ENCODE measurements at places on chromosomes 1 and 21.

DNA sequence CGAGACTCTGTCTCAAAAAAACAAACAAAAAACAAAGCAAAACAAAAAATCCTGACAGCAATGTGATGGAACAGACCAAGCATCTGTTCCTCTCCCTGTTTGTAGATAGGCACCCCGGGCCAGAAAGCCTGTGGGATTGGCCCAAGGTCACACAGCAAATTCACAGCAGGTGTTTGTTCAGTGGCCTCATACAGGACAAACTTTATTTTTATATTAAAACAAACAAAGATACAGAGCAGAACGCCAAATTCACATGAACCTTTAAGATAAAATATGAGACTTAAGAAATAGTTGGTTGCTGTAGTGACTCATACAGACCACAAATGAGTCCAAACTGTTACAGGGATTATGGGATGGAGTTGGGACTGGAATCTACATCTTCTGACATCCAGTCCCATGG, 2.3 kb upstream of the CELA2A start:
- no peak for DNase-seq

DNA sequence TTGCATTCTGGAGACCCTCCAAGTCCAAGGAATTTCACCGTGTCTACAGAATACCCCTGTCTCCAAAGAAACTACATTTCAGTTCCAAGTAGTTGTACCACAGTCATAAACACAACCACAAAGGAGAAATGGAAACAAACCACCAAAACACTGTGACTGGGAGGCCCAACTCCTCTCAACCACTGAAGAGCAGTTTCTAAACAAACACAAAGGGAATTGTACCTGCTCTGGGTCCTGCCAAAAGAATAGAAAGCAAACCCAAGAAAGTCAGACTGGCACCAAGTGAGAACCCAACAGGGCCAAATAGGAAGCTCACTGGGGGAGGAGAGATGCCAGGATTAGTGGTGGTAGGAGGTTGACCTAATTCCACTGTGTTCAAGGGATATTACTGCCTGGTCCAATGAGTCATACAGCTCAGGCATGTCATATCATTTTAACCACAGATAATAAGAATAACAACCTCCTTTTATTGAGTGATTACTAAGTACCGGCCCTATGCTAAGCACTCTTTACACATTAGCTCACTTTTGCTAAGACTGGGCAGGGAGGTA, 123.9 kb upstream of the PPP2R5A start:
- DNase-seq, result no peak

DNA sequence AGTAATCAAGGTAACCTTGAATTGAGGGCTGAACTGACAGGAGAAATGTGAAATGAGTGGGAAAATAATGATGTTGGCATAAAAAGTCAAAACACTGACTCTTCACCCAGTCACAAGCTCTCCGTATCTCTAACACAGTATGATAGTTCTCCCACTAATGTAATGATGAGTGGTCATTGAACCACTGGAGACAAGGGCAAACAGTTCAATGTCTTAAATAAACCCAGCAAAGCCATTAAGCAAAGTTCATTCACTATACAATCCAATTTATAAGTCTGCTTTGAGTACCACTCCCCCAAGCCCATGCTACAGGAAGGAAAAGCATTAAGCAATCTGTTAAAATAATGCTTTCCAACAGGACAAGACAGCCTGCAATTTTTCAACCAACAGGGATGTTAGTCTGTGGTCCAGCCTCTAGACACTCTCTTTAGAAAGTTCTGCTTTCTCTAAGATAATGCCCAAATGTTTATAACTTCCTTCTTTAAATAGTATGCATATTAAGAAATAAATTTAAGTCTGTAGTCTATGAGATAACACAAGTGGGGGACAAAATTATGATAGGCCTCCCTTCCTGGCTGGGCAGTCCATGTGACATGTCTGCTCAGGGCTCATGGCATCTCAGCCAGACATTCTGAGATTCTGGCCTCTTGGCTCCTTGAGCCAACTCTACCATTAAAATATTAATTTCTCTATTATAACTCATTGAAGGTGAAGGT, 25.5 kb upstream of the DDAH1 start:
- DNase-seq, result no peak

GRCh38 chr1:244860078-244860477, 4.3 kb downstream of the HNRNPU start:
- no peak for DNase-seq

DNA sequence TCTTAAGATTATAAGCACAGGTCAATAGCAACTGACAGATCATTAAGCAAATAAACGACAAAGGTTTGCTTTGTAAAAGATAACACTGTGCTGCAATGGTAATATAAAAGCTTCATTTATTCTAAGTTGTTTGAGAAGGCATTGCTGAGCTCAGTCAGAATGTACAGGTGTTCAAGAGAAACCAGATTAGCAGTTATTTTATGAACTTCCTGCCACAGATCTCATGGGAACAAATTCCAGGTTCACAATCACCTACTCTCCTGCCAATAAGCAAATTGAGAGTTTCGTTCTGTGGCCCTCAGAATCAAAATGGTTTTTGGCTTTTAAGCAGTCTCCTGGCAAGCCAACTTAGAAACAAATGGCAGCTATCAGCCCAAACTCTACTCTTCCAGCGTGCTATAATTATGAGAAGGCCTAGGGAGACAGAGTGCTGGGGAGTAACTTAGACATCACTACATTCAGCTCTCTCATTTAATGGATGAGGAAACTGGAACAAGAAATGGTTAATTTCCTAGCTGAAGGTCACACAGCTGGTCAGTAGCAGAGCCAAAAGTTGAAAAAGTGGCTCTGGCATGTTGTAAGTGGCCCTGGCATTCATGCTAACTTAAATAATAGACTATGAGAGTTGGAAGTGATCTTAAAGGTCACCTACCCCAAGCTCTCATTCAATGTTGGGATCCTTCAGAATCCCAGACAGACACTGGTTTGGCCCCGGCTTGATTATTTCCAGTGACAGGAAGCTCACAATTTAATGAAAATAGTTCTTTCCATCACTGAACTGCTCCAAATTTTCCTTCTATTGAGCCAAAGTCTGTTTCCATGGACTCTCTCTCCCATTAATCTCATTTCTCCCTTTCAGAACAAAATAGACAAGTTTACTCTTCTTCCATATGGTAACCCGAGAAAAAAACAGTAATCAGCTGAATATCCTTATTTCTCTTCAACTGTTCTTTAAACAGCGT, 82.6 kb upstream of the EDEM3 start:
- no peak for DNase-seq

- DNase-seq, result no peak
These were observed 362.3 kb upstream of the VAMP3 start for GRCh38 chr1:7408771-7409150.
